Activated CD4-positive, alpha-beta T cell treated with anti-CD3 and anti-CD28 coated beads, Interleukin-2, amount 10 ng/mL, durations not matched to agents 24 days and 14 days (primary cell): ENCODE measurements at places on chromosomes 2 and 18. TPM values are rescaled to one million over a fixed set of nuclear protein-coding genes. Genes with fewer than 3 reads are reported as not detected.

The NPPC gene
- 0.76 and 2.2 TPM in 2 replicates for total RNA-seq

The GKN1 gene
- not detected in 2 replicates for total RNA-seq

DNA sequence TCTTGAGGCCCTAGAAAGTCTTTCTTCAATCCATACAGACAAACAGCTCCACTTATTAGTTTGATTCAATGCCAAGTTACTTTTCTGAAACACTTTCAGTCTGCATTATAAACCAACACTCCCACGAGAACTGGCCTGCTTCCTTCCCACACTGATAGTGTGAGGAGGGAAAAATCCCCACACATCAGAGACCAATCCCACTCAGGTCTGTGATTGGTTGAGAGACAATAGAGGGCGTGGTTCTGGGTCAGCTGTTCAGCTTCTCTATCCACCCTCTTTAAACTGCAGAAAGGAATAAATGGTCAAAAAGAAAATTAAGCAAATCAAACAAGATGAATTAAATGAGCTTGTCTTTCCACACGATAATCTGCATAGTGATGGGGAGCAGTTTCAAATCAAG is 152.5 kb downstream of the NRP2 start:
- no peak for DNase-seq

GRCh38 chr2:216119146-216119545 is 10.0 kb downstream of the XRCC5 start:
- no peak for DNase-seq

GRCh38 chr2:47661310-47661709 is 121.6 kb upstream of the MSH6 start:
- DNase-seq, result no peak
